ENCODE measurements at places on chromosomes 16 and 17.

DNA sequence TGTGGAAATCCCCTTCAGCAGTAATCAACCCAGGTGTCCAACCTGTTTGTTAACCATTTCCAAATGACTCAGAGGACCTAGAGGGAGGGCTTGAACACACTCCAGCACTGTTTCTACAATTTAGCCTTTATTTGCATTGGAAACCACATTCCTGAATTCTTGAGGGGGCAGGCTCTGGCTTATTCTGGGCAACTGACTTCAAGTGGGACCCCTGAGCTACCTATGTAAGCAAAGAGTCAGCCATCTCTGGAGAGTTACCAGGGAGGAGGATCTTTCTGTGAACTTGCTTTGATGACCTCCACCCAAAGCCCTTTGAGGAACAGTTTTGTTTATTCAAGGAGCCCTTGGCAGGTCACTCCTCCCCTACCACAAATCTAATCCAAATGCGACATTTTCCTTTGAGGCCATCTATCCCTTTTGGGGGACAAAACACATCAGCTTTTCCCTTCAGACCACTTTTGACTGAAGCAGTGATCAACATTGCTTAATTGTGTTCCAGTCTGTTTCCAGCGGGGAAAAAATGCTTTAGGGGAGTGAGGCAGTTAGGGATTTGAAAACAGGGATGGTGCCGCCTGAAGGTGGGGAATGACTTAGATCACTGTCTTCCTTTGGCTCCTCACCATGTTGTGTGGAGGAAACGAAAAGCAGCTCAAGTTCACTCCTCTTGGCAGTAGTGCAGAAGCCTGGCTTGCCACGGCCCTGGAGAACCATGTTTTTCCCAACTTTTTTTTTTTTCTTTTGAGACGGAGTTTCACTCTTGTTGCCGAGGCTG lies 46.2 kb downstream of the TUBD1 start:
- peak; percentile 65 for DNase-seq

GRCh38 chr16:3364774-3365427 lies 9.2 kb downstream of the OR2C1 start:
- DNase-seq, result peak; percentile 96

GRCh38 chr16:31052114-31052513 lies 18.8 kb downstream of the STX4 start:
- DNase-seq, result peak; percentile 75

GRCh38 chr17:38729886-38730525 lies at the start of gene CISD3:
CISD3 (plus strand) TSS chr17:38730341; CDS start chr17:38730359, 18 bp downstream.
- peak; percentile 78 for DNase-seq

DNA sequence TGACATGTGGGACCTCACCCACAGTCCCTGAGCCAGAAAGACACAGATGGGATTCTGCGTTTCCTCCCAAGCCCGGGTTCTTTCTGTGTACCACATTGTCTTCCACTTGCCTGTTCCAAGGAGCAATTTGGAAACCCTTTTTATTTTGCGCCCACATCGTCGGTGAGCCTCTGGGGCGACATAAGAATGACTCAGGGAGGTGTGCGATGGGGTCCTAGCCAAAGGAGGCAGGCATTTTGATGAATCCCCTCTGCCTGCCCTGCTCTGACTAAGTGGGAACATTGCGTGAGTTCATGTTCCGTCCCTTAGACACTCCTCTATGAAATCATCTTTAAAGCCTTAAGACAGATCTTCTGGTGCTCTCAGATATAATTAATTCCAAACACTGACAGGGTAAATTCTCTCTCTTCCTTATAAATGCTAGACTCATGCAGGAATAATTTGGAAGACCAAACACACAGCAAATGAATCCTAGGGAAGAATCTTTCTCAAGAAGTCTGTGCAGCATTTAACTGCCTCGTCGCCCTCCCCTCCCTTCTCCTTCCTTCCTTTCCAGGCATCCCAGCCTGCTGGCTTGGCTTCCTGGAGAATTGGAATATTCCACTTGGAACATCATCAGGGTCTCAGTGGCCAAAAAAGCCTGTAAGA lies 52.7 kb upstream of the FOXF1 start:
- no peak for DNase-seq
